CD8-positive, alpha-beta memory T cell (primary cell): ENCODE measurements at places on chromosomes 5 and 9. TPM values are rescaled to one million over a fixed set of nuclear protein-coding genes. Genes with fewer than 3 reads are reported as not detected.

DNA sequence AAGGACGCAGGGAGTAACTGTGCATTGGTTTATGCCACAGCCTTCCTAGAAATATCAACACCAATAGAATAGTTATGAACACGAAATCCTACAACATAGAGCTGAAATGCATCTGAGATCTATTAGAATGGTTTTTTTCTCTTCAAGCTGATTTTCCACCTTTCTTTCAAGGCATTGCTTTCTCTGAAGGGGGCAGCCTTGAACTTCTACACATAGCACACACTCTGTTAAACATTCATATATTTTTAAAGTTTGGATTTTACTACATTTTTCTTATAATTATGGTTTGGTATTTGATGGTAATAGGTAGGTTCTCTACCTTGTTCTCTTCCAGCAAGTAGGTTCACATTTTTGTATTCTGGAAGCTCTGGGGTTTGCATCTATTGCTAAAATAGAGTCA lies 661.8 kb downstream of the SEMA5A start:
- no peak for DNase-seq

- no peak for DNase-seq
These were observed 111.3 kb downstream of the SSBP2 start for GRCh38 chr5:81639556-81639955.

DNA sequence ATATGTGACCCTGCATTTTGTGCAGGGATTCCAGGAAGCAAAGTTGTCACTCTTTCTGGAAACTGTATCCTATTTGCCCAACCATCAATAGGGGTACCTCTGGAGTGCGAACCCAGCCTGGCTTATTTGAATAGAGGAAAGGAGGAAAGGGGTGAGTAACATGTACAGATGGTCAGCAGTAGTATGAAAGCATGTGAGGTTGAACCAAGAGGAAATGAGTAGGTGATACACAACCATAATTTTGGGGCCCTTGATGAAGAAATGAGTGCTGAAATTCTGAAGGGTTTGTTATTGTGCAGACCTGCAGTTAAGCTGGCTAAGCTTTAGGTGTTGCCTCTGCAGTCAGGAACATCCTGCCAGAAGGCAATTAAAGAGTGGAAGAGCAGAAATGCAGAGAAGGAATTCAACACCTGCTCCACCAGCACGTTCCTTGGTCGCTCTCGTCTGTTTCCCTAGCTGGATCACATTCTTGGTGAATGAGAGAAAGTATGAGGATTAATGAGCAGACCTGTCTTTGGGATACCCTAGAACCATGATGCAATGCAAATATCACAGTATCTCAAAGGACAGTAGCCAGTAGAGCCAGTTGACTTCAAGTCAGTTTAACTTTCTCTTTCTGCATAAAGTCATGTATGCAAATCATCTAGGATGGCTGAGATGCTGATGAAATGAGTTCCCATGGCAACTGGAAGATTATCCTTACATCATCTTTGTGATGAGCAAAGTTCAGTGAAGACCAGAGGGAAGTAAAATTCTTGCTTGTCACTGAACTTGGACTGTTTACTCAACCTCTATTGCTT lies 13.2 kb upstream of the IL12B start:
- no peak for DNase-seq

DNA sequence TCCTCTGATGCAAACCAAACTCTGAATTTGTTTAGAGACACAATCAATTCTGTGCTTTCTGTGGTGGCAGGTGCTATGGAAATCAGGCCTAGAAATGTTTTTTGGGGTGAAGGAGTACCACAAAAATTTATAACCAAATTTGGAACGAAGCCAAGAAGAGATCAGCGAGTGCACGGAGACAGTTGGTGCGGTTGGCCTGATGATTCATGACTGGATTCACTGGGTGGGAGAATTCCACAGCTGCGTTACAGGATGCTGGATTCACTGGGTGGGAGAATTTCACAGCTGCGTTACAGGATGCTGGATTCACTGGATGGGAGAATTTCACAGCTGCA lies 135.6 kb upstream of the IRX4 start:
- no peak for DNase-seq

Gene DRD1
- not detected for polyA plus RNA-seq

DNA sequence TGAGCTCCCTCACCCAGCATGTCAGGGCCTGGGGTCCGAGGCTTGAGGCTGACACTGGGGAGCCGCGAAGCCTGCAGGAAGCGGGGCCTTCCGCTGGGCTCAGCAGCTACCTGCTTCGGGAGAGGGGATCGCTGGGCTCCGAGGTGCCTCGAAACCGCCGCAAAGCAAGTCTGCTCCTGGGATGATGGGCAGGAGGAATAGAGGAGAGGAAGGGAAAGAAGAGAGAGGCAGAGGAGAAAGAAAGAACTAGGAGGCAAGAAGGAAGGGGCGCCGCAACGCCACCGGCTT lies 1.5 kb upstream of the PRDM12 start:
- DNase-seq = no peak

Gene SLC2A6
- polyA plus RNA-seq = 4.0 TPM
